H9 (cell line): ENCODE measurements at places on chromosomes 6 and 20. TPM values are rescaled to one million over a fixed set of nuclear protein-coding genes. Genes with fewer than 3 reads are reported as not detected.

DNA sequence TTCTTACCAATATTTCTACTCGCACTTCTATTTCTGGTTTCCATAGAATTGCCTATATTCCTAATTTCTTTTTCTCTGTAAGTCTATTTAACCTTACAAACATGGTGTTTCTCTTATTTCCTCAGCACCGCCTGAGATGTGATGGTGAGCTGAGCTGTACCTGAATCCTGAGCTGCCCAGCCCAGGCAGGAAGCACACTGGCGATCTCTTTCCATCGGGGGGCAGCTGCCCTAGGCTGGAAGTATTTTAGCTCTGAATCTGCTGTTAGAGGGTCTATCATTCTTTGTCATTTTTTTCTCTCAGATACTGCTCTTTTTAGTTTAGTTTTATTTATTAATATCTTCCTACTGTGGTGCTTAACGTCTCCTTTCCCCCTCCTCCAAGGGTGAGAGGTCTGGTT, 173.4 kb upstream of the SLC35B3 start:
- DNase-seq: peak; percentile 31
- no peak overlapping the region for H3K27ac ChIP-seq
- no peak overlapping the region for H3K4me3 ChIP-seq
- H3K4me1 ChIP-seq: no peaks in the 10 kb centered on the region
- no peaks in the 10 kb centered on the region for H3K27me3 ChIP-seq

DNA sequence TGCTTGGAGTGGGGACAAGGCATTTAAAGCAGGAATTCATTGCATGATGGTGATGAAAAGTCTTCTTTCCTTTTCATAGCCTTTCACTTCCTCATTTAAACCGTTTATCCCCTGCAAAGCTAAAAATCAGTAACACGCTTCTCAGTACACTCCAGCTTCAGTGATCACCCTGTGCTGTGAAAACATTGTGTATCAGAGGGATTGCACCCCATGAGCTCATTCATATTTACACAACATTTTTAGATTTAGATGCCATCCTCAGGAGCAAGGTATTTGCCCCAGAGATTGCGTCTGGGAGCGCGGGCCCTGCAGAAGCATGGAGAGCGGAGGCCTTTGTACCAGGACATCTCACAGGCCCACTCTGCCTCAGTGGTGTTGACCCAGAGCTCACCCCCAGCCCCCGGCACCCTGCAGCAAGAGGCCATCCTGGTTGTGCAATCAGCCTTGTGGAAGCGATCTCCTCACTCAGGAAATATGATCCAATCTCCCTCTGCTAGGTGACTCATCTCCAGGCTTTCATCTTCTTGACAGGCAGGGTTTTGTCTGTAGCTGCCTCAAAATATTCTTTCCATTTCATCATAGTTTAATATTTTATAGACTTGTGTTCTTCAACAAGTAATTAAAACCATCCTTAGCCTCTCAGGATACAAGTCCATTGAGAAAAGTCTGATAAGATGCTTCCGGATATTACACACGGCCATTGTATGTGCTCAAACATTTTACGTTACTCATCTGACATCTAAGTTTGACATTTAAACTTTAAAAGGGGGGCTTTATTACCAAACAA, 38.9 kb upstream of the THBS2 start:
- H3K36me3 ChIP-seq: no peaks in the 10 kb centered on the region
- H3K27me3 ChIP-seq: no peaks in the 10 kb centered on the region
- H3K4me1 ChIP-seq: no peaks in the 10 kb centered on the region; the same call in 1 of the 2 replicates

GRCh38 chr6:20866935-20867703, 332.9 kb downstream of the CDKAL1 start:
- H3K27me3 ChIP-seq: no peaks in the 10 kb centered on the region
- DNase-seq: no peak
- no peaks in the 10 kb centered on the region for H3K36me3 ChIP-seq
- peak overlapping the region; percentile 21; the same call in 2 of the 3 replicates for H3K4me3 ChIP-seq
- H3K4me1 ChIP-seq: peaks cover 16% of the 10 kb centered on the region
- peak overlapping the region; percentile 47 for H3K27ac ChIP-seq

DNA sequence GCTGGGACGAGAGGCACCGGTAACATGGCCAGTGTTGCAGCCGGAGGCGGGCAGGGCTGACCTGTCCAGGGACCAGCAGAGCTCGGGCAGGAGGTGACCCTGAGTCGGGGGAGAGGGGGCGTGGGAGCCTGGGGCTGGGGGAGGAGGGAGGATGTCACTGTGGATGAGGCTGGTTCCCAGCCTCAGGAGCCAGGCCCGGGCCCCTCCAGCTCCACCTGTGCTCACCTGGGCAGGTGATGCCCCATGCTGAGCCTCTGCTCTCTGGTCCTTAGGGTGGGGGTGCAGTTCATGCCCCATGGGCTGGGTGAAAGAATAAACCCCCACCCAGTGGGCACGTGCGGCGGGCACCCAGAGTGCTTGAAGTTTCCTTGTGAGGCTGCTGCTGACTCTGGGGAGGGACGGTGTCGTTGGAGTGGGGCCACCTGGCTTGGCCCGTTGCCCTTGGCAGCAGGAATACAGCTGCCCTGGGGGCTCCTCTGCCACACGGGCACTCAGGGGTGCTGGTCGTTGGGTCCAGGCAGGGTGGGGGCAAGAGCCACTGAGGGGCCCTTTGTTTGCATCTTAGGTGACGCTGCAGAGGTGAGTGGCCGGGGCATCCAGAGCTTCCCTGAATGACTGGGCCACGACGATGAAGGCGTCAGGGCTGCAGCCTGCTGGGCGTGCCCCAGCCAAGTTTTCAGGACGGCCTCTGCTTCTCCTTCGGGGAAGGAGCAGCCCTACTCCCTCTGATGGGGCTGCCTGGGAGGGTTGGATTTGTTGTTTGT, 24.7 kb upstream of the BHLHE23 start:
- peaks cover 3% of the 10 kb centered on the region; the same call in 1 of the 2 replicates for H3K4me1 ChIP-seq
- no peaks in the 10 kb centered on the region for H3K36me3 ChIP-seq
- H3K4me3 ChIP-seq: no peak overlapping the region

GRCh38 chr6:42787063-42787472, 5.2 kb downstream of the BICRAL start:
- H3K27ac ChIP-seq: no peak overlapping the region
- DNase-seq: no peak
- peaks cover under 1% of the 10 kb centered on the region; the same call in 2 of the 3 replicates for H3K36me3 ChIP-seq
- H3K4me3 ChIP-seq: no peak overlapping the region

DNA sequence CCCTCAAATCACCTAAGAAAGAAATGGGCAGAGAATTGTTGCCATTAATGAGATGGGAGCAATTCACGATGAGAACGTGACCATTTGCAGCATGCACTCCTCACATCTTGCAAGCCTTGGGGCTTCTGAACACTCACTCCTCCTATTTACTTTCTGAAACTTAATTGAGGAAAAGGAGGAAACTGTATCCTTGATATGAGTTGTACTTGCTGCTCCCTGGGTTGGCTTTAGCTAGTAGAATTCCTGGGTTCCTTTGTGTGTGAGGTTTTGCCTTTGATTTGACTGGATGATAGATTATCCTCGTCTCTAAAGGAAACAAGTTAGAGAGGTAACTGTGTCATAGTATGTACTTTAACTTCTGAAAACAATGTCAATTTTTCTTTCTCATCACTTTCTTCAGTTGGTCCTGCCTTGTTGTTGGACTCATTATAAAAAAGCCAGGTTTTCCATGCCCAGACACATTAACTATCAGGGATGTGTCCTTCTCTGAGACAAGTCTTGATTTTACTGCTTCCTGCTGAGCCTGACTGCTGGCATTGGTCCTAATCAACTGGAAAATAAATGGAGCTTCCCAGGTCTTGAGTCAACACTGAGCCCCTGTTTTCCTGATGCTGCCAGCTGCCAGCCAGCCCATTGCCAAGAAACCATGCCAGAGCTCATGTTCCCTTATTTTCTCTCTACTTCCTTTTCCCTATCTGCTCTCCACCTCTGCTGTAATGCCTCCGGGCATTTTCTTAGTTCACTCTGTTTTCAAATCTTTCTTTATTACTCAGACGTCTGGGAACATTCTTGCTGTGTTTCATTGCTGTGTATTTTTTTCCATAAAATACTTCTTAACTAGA, 6.0 kb upstream of the MRAP2 start:
- no peak overlapping the region for H3K27ac ChIP-seq
- H3K27me3 ChIP-seq: no peaks in the 10 kb centered on the region

- H3K36me3 ChIP-seq: peaks cover 8% of the 10 kb centered on the region; the same call in 2 of the 3 replicates
- H3K27ac ChIP-seq: no peak overlapping the region
- H3K27me3 ChIP-seq: no peaks in the 10 kb centered on the region
- peaks cover 2% of the 10 kb centered on the region; the same call in 1 of the 2 replicates for H3K4me1 ChIP-seq
- peak overlapping the region; percentile 86 for H3K4me3 ChIP-seq
Measured at GRCh38 chr6:36195471-36196112, 952 bp upstream of the BRPF3 start.

- H3K4me1 ChIP-seq: no peaks in the 10 kb centered on the region; the same call in 1 of the 2 replicates
- H3K4me3 ChIP-seq: no peak overlapping the region
- no peaks in the 10 kb centered on the region for H3K27me3 ChIP-seq
- H3K36me3 ChIP-seq: no peaks in the 10 kb centered on the region
- H3K27ac ChIP-seq: no peak overlapping the region
Measured at GRCh38 chr20:15837563-15837962, 735.7 kb downstream of the KIF16B start.

DNA sequence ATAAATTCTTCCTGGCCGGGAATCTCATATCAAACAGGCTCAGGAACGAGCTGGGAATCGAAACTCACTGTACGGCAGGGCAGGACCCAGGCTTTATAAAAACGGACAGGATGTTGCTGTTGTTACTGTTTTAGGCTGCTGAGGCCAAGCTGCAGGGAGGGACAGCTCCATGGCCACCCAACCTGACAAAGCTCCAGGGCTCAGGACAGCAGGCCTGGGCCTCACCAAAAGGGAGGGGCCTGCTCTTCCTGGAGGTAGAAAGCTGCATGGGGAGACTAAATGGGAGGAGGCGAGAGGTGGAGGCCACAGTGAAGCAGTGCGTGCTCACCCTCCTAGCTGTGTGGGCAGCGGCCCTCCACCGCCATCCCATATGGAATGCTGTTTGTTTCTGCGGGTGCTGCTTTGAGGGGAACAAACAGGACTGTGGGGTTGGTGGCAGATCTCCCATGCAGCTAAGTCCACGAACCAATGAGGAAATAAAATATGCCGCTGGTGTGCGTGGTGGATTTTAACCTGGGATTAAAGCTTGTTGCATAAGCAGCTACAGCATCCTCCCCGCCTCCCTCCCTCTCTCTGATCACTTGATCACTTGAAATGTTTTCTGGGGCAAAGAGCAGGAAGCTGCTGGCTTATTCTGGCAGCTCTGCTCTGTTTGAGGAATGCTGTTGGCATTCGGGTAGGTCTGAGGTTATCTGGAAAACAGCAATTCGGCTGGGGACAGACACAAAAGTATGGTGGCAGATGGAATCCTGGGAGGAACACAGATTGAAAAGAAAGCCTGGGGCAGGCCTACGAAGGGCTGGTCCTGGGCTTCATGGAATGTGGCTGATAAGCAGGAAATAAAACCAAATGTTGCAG, 2.4 kb upstream of the ZMYND8 start:
- no peaks in the 10 kb centered on the region for H3K27me3 ChIP-seq
- peaks cover 13% of the 10 kb centered on the region; the same call in 2 of the 3 replicates for H3K36me3 ChIP-seq
- H3K27ac ChIP-seq: peak overlapping the region; percentile 94
- DNase-seq: peak; percentile 75
- peaks cover 42% of the 10 kb centered on the region; the same call in 1 of the 2 replicates for H3K4me1 ChIP-seq
- peak overlapping the region; percentile 14; the same call in 1 of the 2 replicates for H3K4me3 ChIP-seq

DNA sequence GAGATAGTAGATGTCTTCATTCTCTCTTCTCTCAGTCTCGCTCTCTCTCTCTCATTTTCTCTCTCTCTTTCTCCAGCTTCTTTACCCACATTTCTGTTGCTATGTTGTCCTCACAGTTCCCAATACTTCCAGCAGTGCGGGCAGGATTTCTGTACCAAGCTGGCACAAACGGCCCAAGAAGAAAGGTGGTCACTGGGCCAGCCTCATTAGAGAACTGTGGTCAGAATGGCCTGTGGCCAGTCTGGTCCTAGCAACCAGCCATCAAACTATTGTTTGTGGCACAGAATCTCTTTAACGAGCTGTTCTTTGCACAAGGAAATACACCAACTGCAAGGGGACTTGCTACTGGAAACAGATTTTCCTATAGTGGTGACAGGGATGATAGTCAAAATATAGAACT, 81.3 kb downstream of the SEL1L2 start:
- H3K27me3 ChIP-seq: no peaks in the 10 kb centered on the region
- H3K4me1 ChIP-seq: no peaks in the 10 kb centered on the region
- H3K27ac ChIP-seq: no peak overlapping the region
- DNase-seq: no peak
- no peak overlapping the region for H3K4me3 ChIP-seq

DNA sequence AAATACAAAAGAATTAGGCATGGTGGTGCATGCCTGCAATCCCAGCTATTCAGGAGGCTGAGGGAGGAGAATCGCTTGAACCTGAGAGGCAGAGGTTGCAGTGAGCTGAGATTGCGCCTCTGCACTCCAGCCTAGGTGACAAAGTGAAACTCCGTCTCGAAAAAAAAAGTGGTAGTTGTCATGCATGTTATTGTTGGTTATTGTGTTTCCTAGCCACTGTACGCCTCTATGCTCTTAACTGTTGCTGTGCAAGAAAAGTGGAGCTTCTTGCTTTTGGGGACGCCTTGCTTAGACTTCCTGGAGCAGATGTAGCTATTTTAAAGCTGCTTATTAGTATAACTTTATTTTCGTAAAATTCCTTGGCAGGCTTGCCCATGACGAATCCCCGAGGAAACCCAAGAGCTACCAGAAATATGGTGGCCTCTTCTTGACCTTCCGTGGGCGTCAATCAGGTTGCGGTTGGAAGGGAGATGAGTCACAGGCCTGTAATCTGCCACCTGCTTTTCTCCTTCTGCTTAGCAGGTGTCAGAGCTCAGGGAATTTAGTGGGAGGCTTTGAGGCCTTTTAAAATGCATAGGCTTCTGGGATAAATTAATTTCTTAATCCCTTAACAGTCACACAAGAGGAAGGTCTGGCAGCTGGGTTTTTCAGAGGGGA, 17.3 kb downstream of the GABRR2 start:
- no peak overlapping the region for H3K27ac ChIP-seq
- H3K4me1 ChIP-seq: no peaks in the 10 kb centered on the region
- DNase-seq: no peak
- no peak overlapping the region for H3K4me3 ChIP-seq
- H3K36me3 ChIP-seq: no peaks in the 10 kb centered on the region

DNA sequence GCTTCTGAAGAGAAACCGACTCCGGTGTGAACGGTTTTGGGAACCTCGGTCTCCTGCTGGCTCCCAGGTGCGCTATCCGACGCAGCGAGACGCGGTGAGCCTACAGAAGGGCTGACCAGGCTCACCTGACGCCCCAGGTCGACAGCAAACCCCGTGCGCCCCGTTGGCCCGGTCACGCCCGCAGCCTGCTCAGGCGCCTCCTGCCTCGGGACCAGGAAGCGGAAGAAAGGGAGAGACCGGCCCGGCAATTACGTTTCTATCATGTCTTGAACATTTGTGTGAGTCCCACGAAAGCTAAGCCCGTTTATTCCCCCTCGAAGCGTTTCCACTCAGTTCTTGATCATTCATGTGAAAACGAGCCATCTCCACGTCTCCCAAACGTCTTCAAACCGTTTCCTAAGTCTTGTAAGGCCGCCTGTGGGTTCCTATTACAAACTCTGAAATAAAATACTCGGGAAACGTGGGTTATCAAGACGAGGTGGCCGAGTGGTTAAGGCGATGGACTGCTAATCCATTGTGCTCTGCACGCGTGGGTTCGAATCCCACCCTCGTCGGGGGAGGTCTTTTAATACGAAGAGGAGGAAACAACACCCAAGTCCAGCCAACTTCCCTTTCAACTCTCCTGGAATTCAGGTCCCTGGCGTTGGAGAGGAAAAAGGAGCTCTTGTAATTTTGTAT, 150.5 kb upstream of the PRSS16 start:
- no peaks in the 10 kb centered on the region for H3K4me1 ChIP-seq
- H3K4me3 ChIP-seq: peak overlapping the region; percentile 83
- no peaks in the 10 kb centered on the region for H3K27me3 ChIP-seq
- DNase-seq: peak; percentile 77

The KHDC1L gene
- 0.37 TPM in 1 of 2 replicates, not detected in the other for total RNA-seq

The C6orf141 gene
- 35.9 and 40.1 TPM in 2 replicates for total RNA-seq

The DSP gene
- total RNA-seq: 47.9 and 48.9 TPM in 2 replicates

The UCKL1 gene
- 35.6 and 40.9 TPM in 2 replicates for total RNA-seq

The PHACTR3 gene
- total RNA-seq: not detected in 2 replicates

The NKX2-4 gene
- total RNA-seq: 0.13 and 0.15 TPM in 2 replicates

The DOK5 gene
- 3.0 and 4.5 TPM in 2 replicates for total RNA-seq
